ENCODE measurements at places on chromosomes 11 and 22. TPM values are rescaled to one million over a fixed set of nuclear protein-coding genes. Genes with fewer than 3 reads are reported as not detected.

The CHST1 gene
- total RNA-seq = 19.0 TPM

The TMA7B gene
- total RNA-seq = not detected

The LGALS12 gene
- total RNA-seq = not detected

The P4HA3 gene
- total RNA-seq = 17.9 TPM

The MYRF gene
- total RNA-seq = 4.0 TPM

The MOV10L1 gene
- total RNA-seq = 20.4 TPM

The TRIM66 gene
- total RNA-seq = 5.0 TPM

The MGAT3 gene
- 0.47 TPM for total RNA-seq

The DUSP8 gene
- 0.85 TPM for total RNA-seq

The MRGPRF gene
- not detected for total RNA-seq

The LINC01488 gene
- not detected for total RNA-seq

The SPDYC gene
- not detected for total RNA-seq

The SYT12 gene
- total RNA-seq = not detected

The TCF20 gene
- total RNA-seq = 15.4 TPM

The CDCA5 gene
- 7.7 TPM for total RNA-seq

The IFITM2 gene
- total RNA-seq = 29.3 TPM

The C11orf52 gene
- not detected for total RNA-seq

The DDT gene
- total RNA-seq = 113 TPM

The ASCC2 gene
- 24.3 TPM for total RNA-seq

The LIPT2 gene
- total RNA-seq = 1.5 TPM

The TCN1 gene
- total RNA-seq = not detected

The DSCAML1 gene
- total RNA-seq = not detected

The SPA17 gene
- total RNA-seq = 7.5 TPM
